Fibroblast of skin of left quadriceps (primary cell): ENCODE measurements at places on chromosomes 1 and 21.

- DNase-seq: peak; percentile 39
Observed at GRCh38 chr1:163410073-163410999, 88.6 kb downstream of the NUF2 start.

- no peak for DNase-seq
Observed at GRCh38 chr1:11796036-11796828, 9.5 kb downstream of the MTHFR start.

DNA sequence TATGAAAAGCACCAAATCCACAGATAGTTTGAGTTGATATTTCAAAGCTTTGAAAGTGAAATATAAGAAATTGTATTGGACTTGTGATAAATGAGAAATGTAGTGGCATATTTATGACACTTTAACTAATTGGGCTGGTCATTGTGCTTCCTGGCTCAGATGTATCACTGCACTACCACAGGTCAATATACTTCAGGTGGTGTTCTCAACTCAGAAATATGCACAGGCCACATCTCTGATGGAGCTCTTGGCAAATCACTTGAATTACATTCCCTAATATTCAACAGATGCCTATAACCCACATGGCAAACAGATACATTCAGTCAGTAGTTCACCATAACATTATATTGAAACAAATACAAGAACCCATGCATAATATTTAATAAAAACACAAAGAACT, 209.6 kb downstream of the LYPLAL1 start:
- DNase-seq: no peak

DNA sequence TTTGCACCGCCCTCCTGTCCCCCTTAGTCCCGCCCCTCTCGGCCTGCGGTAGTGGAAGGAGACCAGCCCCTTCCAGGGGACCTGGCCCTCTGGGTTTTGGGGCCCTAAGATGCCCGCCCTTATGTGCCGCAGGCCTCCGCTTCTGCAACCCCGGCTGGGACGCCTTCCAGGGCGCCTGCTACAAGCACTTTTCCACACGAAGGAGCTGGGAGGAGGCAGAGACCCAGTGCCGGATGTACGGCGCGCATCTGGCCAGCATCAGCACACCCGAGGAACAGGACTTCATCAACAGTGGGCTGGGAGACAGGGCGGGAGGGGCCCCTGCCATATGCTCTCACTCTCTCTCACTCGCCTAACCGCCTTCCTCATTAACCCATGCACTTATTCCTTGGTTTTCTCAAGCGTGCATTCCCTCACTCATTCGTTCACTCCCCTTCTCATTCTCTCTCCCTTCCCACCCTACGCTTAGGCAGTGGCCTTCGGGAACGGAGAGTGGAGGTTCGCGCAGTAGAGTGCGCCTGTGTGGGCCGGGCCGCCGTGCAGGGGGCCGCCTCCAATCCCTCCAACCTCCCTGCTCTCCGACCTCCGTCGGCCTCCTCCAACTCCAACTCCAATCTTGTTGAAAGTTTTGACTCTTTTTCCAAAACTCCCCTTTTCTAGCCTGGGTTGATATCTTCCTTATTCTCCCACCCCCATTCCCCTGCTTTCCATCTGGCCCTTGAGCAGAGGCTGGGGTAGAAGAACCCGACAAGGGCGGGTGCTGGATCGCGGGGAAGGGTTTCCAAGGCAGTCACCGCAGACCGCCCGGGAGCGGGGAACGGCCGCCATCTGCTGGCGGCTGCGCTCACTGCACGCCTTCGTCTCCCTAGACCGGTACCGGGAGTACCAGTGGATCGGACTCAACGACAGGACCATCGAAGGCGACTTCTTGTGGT, 15.2 kb downstream of the BCAN start:
- no peak for DNase-seq

- DNase-seq: no peak
Observed at GRCh38 chr1:104120525-104120924, 370.8 kb downstream of the AMY1C start.

- DNase-seq: no peak
Observed at GRCh38 chr1:197806718-197807117, 31.4 kb upstream of the DENND1B start.

- DNase-seq: no peak
Observed at GRCh38 chr21:27321791-27322190, 354.9 kb upstream of the ADAMTS5 start.

- DNase-seq: no peak
Observed at GRCh38 chr1:36134505-36135329, 9.7 kb upstream of the COL8A2 start.

GRCh38 chr1:28147264-28148094, 29.0 kb downstream of the PTAFR start:
- no peak for DNase-seq

- no peak for DNase-seq
Observed at GRCh38 chr1:183131166-183131565, 54.9 kb upstream of the LAMC2 start.

DNA sequence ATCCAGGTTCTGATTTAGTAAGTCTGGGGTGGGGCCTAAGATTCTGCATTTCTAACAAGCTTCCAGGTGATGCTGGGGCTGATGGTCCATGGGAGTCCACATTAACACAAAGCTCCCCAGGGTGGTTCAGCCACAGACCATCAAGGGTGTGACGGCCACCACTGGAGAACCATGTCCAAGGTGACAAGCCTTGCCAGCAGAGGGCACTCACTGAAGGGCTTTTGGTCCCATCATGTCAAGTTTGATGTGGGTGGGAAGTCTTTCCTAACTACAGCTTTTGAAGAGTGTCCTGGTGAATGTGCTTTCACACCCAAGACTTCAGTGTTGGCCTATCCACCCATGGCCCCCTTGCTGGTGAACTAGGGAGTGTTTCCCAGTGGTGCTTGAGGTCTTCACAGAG, 67.1 kb downstream of the UBE2T start:
- DNase-seq: no peak

DNA sequence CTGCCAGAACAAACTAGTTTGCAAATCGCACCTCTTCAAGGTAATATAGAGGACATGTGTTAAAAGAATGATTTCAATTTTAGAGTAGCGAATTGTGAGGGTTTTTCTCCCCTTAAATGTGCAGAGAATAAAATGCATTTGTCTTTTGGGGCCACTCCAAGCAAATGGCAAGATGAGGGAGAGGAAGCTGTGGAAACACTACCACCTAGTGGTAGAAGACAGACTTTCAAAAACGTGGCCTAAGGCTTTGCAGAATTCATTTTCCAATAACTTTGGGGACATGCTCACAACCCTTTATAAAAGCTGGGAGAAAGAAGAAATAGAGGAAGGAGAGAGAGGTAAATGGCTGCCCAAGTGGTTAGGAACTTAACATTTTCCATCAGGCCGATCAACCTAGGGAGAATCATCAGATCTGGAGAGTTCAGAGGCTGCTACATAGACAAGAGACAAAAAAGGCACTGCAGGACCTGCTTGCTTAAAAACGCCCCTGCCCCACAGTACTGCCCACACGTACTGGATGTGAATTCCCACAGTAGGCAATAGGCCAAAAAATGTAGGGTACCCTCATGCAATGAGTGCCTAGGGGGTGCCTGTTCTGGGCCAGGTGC, 15.7 kb upstream of the RCAN1 start:
- DNase-seq: peak; percentile 8

GRCh38 chr1:172827841-172828240, 168.9 kb downstream of the FASLG start:
- DNase-seq: no peak

GRCh38 chr1:32045772-32046171, 27.0 kb upstream of the TMEM39B start:
- no peak for DNase-seq

- DNase-seq: no peak
Observed at GRCh38 chr1:8482979-8483381, 165.1 kb downstream of the SLC45A1 start.
